ENCODE measurements at places on chromosomes 11 and 22. TPM values are rescaled to one million over a fixed set of nuclear protein-coding genes. Genes with fewer than 3 reads are reported as not detected.

- no peaks in the 10 kb centered on the region for H3K36me3 ChIP-seq
- no peak overlapping the region for H3K27ac ChIP-seq
- H3K27me3 ChIP-seq: no peaks in the 10 kb centered on the region
- no peak overlapping the region for H3K4me3 ChIP-seq
- H3K4me1 ChIP-seq: no peaks in the 10 kb centered on the region
Observed at GRCh38 chr11:130798280-130798679, 118.0 kb downstream of the SNX19 start.

- H3K4me3 ChIP-seq: no peak overlapping the region
- H3K27ac ChIP-seq: peak overlapping the region; percentile 76
- H3K4me1 ChIP-seq: peaks cover 18% of the 10 kb centered on the region
- H3K27me3 ChIP-seq: no peaks in the 10 kb centered on the region
- no peak for DNase-seq
- peaks cover 13% of the 10 kb centered on the region for H3K36me3 ChIP-seq
Observed at GRCh38 chr11:3786781-3787428, 10.4 kb downstream of the NUP98 start.

- no peaks in the 10 kb centered on the region for H3K4me1 ChIP-seq
- no peak overlapping the region for H3K27ac ChIP-seq
Observed at GRCh38 chr22:48751539-48752437, 1075.9 kb downstream of the BRD1 start.

DNA sequence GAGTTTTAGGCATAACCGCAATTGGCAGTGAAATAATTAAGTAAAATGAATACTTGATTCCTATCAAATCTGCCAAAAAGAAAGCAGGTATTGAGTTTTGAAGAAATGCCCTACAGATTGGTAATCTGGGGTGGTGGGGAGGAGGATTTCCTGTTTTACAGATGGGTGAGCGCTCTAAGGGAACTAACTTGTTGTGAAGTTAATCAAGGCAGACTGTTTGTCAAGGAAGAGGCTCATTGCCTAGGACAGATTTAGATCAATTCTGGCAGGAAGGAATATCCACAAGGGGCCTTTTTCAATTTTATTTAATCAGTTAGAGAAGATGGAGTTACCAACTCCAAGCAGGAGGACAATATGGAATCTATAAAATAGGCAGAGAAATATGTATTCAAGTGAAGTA is 271.5 kb upstream of the CCDC90B start:
- no peaks in the 10 kb centered on the region for H3K36me3 ChIP-seq
- peaks cover 31% of the 10 kb centered on the region for H3K4me1 ChIP-seq
- peak; percentile 42 for DNase-seq
- peak overlapping the region; percentile 78 for H3K27ac ChIP-seq
- no peak overlapping the region for H3K4me3 ChIP-seq

- H3K36me3 ChIP-seq: no peaks in the 10 kb centered on the region
- no peak for DNase-seq
- no peak overlapping the region for H3K27ac ChIP-seq
Observed at GRCh38 chr11:134949121-134950090, 537.4 kb upstream of the B3GAT1 start.

Gene ISX
- not detected for total RNA-seq

DNA sequence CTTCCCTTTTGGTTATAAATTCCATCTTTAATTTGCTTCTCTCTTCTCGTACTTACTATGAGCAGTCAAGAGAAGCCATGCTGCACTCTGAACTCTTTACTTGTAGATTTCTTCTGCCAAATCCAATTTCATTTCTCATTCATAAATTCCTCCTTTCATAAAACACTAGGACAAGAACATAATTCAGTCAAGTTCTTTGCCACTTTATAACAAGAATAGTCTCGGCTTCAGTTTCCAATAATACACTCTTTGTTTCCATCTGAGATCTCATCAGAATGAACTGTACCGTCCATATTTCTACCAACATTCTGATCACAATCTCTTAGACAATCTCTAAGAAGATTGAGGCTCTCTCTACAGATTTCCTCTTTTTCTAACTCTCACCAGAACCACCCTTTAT is 25.1 kb downstream of the IZUMO1R start:
- H3K36me3 ChIP-seq: no peaks in the 10 kb centered on the region
- no peaks in the 10 kb centered on the region for H3K27me3 ChIP-seq
- no peak overlapping the region for H3K4me3 ChIP-seq
- no peak overlapping the region for H3K27ac ChIP-seq
- no peak for DNase-seq

GRCh38 chr11:120034881-120035630 is 102.9 kb downstream of the TRIM29 start:
- no peaks in the 10 kb centered on the region for H3K36me3 ChIP-seq
- DNase-seq: no peak
- no peak overlapping the region for H3K27ac ChIP-seq
- H3K4me1 ChIP-seq: no peaks in the 10 kb centered on the region
- H3K27me3 ChIP-seq: peaks cover 8% of the 10 kb centered on the region
- no peak overlapping the region for H3K4me3 ChIP-seq

GRCh38 chr22:26995235-26995634 is 337.8 kb downstream of the MIAT start:
- no peak for DNase-seq
- H3K4me3 ChIP-seq: no peak overlapping the region
- no peak overlapping the region for H3K27ac ChIP-seq
- no peaks in the 10 kb centered on the region for H3K27me3 ChIP-seq
- no peaks in the 10 kb centered on the region for H3K4me1 ChIP-seq
- no peaks in the 10 kb centered on the region for H3K36me3 ChIP-seq

GRCh38 chr11:61332281-61332796 is 566 bp downstream of the DDB1 start:
- DNase-seq: no peak
- peak overlapping the region; percentile 88 for H3K27ac ChIP-seq
- H3K36me3 ChIP-seq: peaks cover 10% of the 10 kb centered on the region
- H3K4me3 ChIP-seq: peak overlapping the region; percentile 55

DNA sequence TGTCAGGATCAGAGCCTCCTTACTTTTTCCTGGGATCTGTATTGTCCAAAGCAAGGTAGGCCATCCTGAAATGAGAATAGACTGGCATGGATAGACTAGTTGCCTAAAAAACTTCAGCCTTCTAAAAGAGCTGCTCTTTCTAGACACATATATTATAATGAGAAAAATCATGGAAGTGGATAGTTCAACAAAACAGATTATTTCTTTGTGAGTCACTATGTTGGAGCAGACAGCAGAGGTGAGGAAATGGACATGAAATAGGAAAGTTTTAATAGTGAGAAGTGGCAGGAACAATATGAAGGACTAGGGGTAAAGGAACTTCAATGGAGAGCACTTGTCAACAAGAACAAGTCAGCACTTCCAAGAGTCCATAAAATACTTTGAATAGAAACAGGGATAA is 101.9 kb upstream of the ANO3 start:
- H3K27me3 ChIP-seq: no peaks in the 10 kb centered on the region
- no peak overlapping the region for H3K4me3 ChIP-seq
- no peak for DNase-seq

All from B cell (primary cell).